ENCODE measurements at places on chromosomes 7 and 10. TPM values are rescaled to one million over a fixed set of nuclear protein-coding genes. Genes with fewer than 3 reads are reported as not detected.

DNA sequence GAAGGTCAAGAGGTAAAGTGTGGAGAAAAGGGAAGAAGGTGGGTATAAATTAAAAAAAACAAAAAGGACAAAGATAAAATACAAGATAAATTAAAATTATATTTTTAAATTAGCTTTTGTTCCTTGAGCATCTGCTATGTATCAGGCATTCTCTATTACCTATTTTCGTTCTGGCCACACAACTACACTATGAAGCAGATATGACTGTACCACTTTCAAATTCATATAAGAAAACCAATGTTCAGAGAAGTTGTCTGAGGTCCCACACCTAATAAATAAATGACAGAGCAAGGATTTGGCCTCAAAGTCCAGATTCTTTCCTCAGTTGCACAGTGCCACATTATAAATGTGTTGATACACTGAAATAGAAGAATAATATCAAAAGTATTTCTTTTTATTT is 103.8 kb upstream of the PCDH15 start:
- no peak for DNase-seq

- no peak for DNase-seq
These were observed 22.3 kb upstream of the TMEM26 start for GRCh38 chr10:61475449-61475873.

GRCh38 chr7:138625084-138625848 is 75.9 kb downstream of the SVOPL start:
- no peak for DNase-seq

- DNase-seq: no peak
These were observed 104.0 kb upstream of the ZEB1 start for GRCh38 chr10:31215052-31215451.

DNA sequence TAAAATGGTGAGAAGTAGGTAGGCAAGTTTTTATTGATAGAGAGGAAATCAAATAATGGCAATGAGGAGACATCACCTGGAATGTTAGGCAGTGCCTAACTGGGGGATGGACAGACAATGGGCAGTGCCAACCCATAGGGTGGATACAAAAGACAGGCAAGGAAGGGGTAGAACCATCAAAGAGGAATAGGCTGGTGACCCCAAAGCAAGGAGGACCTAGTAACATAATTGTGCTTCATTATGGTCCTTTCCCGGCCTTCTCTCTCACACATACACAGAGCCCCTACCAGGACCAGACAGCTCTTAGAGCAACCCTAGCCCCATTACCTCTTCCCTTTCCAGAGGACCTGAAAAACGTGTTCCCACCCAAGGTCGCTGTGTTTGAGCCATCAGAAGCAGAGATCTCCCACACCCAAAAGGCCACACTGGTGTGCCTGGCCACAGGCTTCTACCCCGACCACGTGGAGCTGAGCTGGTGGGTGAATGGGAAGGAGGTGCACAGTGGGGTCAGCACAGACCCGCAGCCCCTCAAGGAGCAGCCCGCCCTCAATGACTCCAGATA is 30.0 kb downstream of the PRSS2 start:
- peak; percentile 6 for DNase-seq

- peak; percentile 59 for DNase-seq
These were observed 2.8 kb upstream of the FLNC start for GRCh38 chr7:128827248-128827958.

GRCh38 chr10:36171556-36171952 is 529.5 kb upstream of the FZD8 start:
- no peak for DNase-seq

DNA sequence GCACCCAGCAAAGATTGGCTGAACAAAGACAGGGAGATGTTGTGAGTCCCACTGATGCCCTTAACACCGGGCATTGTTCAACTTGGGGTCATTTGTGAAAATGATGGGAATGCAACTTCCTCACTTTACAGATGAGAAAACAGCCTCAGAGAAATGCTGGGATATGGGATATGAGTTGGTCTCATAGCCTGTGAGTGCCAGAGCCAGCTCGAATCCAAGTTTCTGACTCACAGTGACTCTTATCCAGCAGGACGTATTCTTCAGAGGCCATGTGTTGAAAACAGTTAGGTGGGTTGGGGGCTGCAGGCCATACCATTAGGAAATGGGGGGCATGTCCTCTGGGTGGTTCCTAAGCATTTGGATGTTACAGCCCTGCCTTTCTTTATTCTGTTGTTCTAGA is 45.2 kb downstream of the KIAA1217 start:
- no peak for DNase-seq

GRCh38 chr10:115963848-115964247 is 309.2 kb downstream of the GFRA1 start:
- no peak for DNase-seq

DNA sequence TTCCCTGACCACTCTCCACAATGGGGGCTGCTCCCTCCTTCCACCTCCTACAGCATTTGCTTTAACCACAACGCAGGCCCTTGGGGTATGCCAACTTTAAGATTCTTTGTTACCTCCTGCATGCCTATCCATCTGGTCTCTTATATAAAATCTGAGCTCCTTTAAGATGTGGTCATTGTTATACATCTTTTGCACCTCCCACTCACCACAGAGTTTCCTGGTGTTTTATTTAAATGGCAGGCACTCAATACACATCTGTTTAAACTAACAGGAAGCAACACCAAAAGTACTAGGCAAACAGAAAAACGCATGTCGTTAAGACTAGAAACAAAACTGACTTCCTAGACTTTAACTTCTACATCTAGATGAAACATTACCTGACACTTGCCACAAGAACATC is 36.3 kb downstream of the SLC25A13 start:
- no peak for DNase-seq

- DNase-seq: peak; percentile 53
These were observed 79.0 kb upstream of the PLXNA4 start for GRCh38 chr7:132655131-132655727.

DNA sequence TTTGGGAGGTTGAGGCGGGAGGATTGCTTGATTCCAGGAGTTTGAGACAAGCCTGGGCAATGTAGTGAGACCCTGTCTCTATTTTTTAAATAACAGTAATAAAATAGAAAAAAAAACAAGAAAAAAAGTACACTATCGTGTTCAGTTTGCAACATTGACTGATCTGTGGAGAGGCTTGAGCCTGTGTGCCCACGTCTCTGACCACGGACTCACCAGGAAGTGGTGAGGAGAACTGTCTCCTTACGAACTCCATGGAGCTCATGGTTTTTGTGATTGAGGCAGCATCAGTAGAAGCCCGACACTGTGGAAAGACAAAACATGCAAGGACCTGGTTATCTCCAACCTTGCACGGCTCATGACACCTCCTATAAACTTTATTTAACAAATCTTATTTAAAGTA is 23.9 kb upstream of the DNAJB6 start:
- no peak for DNase-seq

DNA sequence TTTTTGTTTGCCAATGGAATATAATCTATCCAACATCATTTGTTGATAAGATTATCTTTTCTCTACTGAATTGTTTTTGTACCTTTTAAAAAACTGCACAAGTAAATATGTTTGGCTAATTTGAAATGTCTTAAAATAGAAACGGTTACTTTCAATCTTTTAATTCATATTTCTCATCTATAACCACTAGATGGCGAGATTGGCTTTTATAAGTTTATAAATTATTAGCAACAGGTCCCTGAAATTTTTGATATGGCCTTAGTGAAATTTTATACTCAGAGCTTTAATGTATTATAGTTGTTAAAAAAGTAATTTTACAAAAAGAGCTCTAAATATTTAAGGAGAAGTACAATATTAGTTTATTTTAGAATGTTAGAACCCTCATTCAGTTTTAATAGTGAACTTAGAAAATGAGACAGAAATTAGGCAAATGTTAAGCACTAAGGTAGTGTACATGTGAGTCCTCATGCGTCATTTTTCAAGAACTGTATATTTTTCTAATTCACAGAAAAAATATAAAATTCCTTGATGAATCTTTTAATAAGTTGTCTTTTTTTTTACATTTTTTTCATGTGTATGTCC is 592.5 kb downstream of the ARL4A start:
- DNase-seq: no peak

- DNase-seq: no peak
These were observed 19.3 kb downstream of the BRI3 start for GRCh38 chr7:98300595-98301372.

DNA sequence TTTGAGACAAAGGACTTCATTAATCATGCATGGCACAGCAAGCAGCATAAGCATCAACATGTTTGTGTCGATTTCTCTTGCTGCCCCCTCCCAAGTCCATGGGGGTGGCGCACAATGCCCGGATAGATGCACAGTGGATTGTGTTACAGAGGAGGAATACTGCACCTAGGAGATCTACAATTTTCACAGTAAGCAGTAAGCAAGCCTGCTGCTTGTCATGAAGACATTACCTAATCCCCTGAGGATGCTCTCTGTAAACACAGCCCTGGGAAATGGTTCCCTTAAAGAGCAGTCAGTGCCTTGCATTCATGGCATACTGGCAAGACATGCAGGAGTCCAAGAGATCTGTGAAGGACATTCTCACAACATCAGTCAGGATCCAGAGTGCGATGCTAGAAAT is 137.7 kb downstream of the ETV1 start:
- no peak for DNase-seq

DNA sequence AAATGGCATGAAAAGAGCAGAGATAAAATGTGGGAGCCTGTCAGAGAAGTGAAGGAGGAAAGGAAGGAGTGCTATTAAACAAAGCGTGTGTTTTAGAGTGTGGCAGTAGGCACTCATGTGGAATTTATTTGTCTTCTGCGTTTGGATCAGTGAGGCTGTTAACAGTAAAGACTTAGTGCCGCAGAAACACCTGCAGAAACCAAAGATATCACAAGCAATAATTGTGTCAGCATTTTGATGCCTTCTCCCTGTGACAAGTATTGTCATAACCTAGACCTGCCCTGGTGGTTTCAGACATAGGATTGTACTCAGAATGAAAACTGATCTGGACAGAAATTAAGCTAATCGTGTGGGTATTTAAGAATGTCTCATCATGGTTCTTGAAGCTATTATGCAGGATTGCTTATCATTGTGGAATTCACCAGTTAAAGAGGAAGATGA is 191.0 kb downstream of the CAMK1D start:
- DNase-seq: no peak

GRCh38 chr7:152663148-152663740 is 12.7 kb downstream of the XRCC2 start:
- no peak for DNase-seq

DNA sequence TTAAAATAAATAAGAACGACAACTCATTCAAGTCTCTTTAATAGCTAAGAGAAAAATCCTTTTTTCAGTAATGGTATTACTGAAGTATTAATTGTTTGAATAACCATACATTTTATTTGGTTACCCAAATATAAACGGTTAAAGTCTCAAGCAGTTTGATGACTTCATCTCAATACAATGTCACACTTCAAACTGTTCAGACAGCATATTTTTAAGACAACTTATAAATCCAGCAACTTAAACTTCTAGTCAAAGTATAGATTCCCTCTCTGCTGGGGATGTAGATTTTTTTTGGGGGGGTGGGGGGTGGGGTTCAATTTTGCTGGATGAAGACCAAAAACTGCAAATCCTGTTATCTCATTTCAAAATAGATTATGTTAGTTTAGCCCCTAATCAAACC is 42.0 kb downstream of the GNA12 start:
- no peak for DNase-seq

- no peak for DNase-seq
These were observed 425.5 kb downstream of the CNTNAP2 start for GRCh38 chr7:146542101-146542500.

DNA sequence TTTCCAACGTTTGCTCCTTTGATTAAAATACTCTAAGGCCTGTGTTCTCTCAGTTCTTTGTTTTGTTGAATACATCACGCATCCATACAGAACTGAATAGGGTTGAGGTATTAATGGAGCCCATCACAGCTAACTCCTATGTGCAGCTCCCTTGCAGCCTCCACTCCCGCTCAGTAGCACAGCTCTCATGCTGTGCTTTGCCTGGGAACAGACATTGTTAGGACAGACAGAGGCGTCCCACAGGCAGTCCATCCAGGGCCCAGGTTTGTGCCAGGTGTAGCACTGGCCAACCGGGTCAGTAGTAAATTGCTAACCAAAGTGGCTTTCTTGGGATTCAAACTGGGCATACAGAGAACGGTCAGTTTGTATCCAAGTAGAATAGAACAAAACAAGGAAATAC is 644.7 kb upstream of the NRP1 start:
- no peak for DNase-seq

DNA sequence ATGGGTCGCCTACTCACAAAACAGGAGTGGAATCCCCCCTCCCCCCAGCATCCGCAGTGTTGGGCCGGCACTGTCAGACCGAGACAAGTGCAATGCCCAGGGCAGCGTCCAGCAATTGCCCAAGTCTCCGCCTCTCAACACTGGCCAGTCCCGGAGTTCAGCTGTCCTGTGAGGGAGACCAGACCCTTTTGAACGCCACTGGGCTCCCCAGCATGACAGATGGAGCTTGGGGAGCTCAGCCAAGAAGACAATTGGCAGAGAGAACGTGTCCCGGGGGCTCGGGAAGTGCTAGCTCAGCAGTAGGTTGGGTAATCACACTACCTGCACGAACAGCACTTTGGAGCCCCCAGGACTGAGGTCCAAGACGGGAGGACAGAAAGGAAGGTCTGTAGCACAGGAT is 4.7 kb downstream of the COPS6 start:
- DNase-seq: no peak

DNA sequence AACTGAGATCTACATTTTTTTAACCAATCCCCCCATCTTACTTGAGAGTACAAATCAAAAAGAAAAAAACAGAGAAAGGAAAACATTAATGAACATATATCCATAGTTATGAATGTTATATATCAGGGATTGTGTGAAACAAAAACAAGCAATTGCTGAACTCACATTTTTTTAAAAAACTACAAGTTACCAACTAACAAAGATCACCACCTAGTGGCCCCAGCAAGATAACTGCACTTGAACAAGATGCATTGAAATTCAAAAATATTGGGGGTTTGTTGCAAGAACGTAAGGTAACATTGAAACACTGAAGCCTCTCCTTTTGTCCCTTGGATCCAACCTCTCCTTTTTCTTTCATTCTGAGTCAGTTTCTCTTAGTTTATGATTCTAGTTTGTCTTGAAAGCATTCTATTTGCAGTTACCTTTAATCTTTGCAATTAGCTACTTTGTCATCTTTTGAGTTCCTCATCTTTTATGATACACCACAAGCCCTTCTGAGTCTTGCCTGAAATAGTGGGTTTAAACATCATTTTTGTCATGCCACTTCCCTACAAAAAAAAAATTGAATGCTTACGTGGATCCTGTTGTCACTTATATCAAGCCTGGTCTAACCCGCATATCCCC is 87.3 kb upstream of the TES start:
- no peak for DNase-seq

DNA sequence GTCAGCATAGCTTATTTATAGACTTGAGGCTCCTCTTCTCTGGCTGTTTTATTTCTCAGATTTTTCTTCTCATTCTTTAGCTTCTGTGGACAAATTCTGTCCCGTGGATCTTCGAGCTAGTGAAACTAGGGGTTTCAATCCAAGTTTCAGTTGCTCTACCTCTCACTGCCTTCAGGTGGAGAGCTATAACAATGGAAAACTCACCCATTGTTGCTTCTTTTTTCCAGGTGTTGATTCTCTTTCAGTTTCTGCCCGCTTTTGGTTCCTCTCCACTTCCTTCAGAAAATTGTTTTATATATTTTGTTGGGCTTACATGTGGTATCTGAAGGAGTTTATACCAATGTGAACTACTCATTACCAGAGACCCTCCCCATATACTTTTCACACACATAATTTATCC is 266.1 kb downstream of the TCF7L2 start:
- no peak for DNase-seq

Gene CAMK1D
- total RNA-seq: 5.6 TPM

Gene MAP3K8
- total RNA-seq: 3.5 TPM

Gene PRKG1
- 10.4 TPM for total RNA-seq

Gene CTAGE4
- 6.2 TPM for total RNA-seq

Gene AZGP1
- 0.24 TPM for total RNA-seq

Gene PPA1
- total RNA-seq: 117 TPM

Gene JAKMIP3
- total RNA-seq: 0.50 TPM

Gene GNGT1
- total RNA-seq: 0.44 TPM

Gene KNDC1
- total RNA-seq: 15.7 TPM

Measured in H9 (cell line).